Esophagus squamous epithelium (tissue), 5 donors: ENCODE measurements at places on chromosomes 5 and 9. TPM values are rescaled to one million over a fixed set of nuclear protein-coding genes. Genes with fewer than 3 reads are reported as not detected.
A peak's percentile ranks its signal among the peaks of the same experiment; 100 is the strongest.

NRARP gene
- 33.9 TPM for total RNA-seq

IL3 gene
- total RNA-seq = not detected

NIPAL4 gene
- 13.2 TPM for total RNA-seq

RASGEF1C gene
- total RNA-seq = not detected

SLIT3 gene
- 2.7 TPM for total RNA-seq

GRCh38 chr5:8831251-8831650 lies 714.6 kb downstream of the SEMA5A start:
- no peak overlapping the region for H3K27ac ChIP-seq
- H3K4me3 ChIP-seq = no peak overlapping the region
- no peaks in the 10 kb centered on the region for H3K36me3 ChIP-seq

DNA sequence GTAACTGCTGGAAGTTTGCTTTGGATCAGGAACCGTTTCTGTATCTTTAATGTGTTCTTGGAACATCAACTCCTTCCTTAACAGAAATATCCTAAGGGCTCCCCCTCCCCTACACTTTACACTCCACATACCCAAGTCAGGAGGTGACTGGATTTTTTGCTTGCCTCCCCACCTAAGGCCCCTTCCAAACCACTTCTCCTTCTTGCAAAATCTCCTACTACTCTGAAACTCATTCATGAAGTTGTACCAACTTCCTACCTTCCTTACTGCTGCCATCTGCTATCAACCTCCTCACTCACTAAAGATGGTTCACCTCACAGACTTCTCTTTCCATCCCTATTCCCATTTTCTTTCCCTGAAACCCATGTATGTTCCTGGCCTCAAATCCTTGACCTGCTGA lies 16.1 kb downstream of the TXN start:
- no peak overlapping the region for H3K27ac ChIP-seq
- no peak for DNase-seq
- H3K4me3 ChIP-seq = no peak overlapping the region
- peaks cover 14% of the 10 kb centered on the region for H3K4me1 ChIP-seq

- H3K27ac ChIP-seq = no peak overlapping the region
- H3K4me3 ChIP-seq = no peak overlapping the region
- H3K36me3 ChIP-seq = no peaks in the 10 kb centered on the region
- no peaks in the 10 kb centered on the region for H3K27me3 ChIP-seq
Measured at GRCh38 chr9:81791076-81791475, 101.7 kb upstream of the TLE1 start.

DNA sequence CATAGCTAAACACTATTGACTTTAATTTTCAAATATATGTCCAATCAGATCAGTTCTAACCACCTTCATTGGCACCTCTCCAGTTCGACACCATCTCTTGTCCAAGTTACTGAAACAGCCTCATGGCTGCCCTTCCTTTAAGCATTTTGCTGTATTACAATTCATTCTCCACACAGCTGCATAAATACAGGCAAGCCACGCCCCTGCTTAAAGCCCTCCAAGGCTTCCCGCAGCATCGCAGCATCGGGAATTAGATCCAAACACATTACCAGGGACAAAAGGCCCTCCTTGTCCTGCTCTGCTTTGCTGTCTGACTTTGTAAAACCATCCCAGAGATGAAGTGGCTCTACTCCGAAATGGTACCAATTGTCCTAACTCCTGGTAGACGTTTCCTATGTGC lies 75.1 kb upstream of the RAI14 start:
- H3K27ac ChIP-seq = no peak overlapping the region
- no peaks in the 10 kb centered on the region for H3K4me1 ChIP-seq
- DNase-seq = no peak
- no peaks in the 10 kb centered on the region for H3K27me3 ChIP-seq
- H3K36me3 ChIP-seq = no peaks in the 10 kb centered on the region
- no peak overlapping the region for H3K4me3 ChIP-seq

DNA sequence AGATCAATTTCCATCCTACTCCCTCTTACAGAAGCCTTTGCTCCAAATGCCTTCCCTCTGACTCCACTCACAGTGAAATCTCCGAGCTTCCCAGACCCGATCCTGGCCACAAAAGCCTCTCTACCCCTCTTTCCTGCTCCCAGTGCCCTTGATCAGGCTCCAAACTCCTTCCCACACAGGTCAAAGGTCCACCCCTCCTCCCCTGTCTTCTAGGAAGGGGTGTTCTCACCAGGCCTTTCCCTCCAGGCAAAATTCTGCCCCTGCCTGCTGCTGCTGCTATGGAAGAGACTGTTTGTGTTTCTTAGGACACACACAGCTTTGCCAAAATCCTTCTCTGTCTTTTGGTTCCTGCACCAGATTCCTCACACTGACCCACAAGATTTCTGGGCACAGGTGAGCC lies 85.8 kb upstream of the ALDH1A1 start:
- peak overlapping the region; percentile 72 for H3K27ac ChIP-seq
- H3K27me3 ChIP-seq = no peaks in the 10 kb centered on the region
- no peak for DNase-seq
- H3K4me1 ChIP-seq = peaks cover 6% of the 10 kb centered on the region
- H3K36me3 ChIP-seq = no peaks in the 10 kb centered on the region
- no peak overlapping the region for H3K4me3 ChIP-seq

DNA sequence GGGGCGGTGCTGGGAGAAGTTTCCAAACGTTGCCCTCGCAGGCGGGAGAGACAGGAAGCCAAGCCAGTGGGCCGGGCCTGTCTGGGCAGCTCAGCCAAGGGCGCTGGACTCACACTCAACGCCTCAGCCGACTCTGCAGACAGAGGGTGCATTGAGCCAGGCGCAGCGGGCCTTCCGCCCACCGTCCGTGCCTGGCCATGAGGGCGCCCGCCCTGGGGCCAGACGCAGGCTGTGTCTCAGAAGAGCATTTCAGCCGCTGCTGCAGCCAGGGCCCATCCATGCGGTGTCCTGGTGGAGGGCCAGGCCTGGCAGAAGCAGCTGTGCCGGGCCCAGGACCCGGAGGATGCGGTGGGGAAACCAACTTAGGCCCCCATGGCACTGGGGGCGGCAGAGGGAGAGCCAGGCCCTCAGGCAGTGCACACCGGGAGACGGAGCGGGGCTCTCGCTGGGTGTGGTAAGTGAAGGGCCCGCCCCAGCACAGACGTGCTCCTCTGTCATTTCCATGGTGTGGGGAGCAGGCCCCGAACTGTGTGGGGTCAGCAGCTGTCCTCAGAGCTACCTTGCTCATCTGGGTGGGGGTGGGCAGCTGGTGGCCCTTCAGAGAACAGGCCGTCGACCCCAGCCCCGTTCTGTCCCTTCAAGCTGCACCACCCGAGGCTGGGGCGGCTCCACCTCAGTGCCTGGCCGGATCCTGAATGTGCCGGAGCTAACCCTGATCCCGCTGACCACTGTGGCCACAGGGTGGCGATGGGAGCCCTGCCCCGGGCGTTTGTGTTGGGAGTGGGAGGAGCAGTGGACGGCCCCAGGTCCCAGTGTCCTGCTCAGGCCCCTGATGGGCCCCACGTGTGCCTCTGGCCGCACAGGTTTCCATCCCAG lies 18.0 kb downstream of the DNLZ start:
- no peaks in the 10 kb centered on the region for H3K27me3 ChIP-seq
- no peak overlapping the region for H3K4me3 ChIP-seq
- H3K27ac ChIP-seq = no peak overlapping the region
- peaks cover 25% of the 10 kb centered on the region for H3K4me1 ChIP-seq

DNA sequence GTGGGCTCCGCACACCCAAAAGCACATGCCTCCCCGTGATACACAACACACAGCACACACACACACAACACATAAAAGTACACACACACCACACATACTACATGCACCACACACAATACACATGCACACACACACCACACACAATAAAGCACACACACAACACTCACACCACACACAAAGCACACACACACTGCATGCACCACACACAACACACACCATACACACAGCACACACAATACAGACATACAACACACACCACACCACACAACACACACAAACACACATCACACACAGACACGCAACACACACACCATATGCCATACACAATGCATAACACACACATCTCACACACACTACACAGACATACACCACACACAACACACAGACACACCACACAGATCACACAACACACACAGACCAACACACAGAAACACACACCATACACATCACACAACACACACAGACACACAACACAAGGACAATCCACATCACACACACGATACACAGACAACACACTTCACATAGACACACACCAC lies 3.4 kb upstream of the CCDC187 start:
- H3K4me3 ChIP-seq = no peak overlapping the region
- H3K27me3 ChIP-seq = no peaks in the 10 kb centered on the region
- no peaks in the 10 kb centered on the region for H3K4me1 ChIP-seq
- DNase-seq = no peak

- H3K27me3 ChIP-seq = no peaks in the 10 kb centered on the region
- no peak for DNase-seq
- peaks cover 25% of the 10 kb centered on the region for H3K4me1 ChIP-seq
Measured at GRCh38 chr5:135185481-135186065, 151.5 kb upstream of the PITX1 start.

GRCh38 chr5:132283423-132284043 lies 10.7 kb upstream of the SLC22A4 start:
- DNase-seq = no peak
- no peaks in the 10 kb centered on the region for H3K27me3 ChIP-seq
- no peak overlapping the region for H3K4me3 ChIP-seq
- H3K4me1 ChIP-seq = no peaks in the 10 kb centered on the region

DNA sequence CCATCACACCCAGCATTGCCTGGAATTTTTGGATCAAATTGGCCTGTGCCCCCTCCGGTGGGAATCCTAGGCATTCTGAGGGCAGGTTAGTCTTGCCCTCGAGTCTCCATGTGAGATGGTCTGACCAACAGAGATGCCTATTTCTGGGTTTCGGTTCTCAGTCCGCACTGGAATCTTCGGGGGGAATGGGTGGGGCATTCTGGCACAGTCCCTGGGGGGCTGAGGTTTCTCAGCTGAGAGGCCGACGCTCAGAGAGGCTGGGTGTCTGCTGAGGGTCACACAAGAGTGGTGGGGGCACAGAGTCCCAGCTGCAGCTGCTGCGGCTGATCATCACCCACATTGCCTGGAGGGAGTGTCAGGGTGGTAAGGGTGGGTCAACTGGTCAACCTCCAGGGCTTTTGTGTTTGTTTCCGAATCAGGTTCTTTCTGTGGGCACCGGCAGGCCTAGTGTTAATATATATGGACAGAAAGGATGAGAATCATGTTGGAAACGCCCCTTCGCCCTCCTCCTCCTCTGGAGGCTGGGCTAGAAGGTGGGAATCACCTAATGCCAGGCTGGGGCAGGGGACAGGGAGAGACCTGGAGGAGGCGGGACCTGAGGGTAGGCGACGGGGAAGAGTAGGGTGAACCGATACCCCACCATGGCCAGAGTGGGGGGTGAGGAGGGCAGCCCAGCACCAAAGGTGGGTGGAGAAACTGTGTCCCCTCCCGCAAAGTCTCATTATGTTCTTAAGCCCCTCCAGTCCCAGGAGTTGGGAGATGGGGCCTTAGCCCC lies 149.5 kb upstream of the PHYKPL start:
- no peak overlapping the region for H3K4me3 ChIP-seq
- no peak overlapping the region for H3K27ac ChIP-seq
- no peak for DNase-seq

GRCh38 chr9:71322311-71322710 lies 200.9 kb upstream of the TRPM3 start:
- no peak overlapping the region for H3K4me3 ChIP-seq
- no peak overlapping the region for H3K27ac ChIP-seq
- DNase-seq = no peak
- H3K27me3 ChIP-seq = no peaks in the 10 kb centered on the region

DNA sequence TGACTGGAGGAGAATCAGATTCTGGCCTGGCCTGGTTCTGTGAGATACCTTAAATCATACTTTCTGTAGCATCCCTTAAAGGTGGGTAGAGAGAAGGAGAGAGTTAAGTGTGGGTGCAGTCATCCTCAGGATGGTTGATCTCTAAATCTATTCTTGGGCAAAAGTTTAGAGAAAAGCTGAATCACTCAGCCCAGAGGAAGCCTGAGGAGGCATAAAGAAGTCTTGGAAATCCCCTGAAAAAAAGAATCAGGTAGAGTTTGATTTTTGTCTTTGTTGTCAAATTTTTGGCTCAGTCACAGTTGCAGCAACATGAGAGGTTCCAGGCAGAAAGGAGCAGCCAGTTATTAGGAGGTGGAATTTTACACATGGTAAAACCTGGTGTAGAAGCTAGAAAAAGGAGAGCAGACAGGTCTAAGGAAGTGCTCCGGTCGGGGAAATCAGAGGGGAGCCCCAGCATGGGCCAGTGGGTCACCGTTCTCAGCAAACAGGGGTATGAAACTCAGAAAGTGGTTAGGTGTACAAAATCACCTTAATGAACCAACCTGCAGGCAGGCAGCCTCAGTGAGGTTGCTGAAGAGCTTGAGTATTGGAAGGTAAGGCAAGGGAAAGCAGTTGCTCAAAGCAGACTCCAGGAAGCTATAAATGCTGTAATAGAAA lies 116.2 kb upstream of the CNTLN start:
- no peaks in the 10 kb centered on the region for H3K27me3 ChIP-seq
- no peaks in the 10 kb centered on the region for H3K4me1 ChIP-seq
- no peak for DNase-seq
- H3K36me3 ChIP-seq = no peaks in the 10 kb centered on the region

- H3K36me3 ChIP-seq = no peaks in the 10 kb centered on the region
- H3K4me1 ChIP-seq = no peaks in the 10 kb centered on the region
- no peak overlapping the region for H3K27ac ChIP-seq
- no peak for DNase-seq
- H3K4me3 ChIP-seq = no peak overlapping the region
- H3K27me3 ChIP-seq = no peaks in the 10 kb centered on the region
Measured at GRCh38 chr5:15376803-15377202, 123.2 kb upstream of the FBXL7 start.

DNA sequence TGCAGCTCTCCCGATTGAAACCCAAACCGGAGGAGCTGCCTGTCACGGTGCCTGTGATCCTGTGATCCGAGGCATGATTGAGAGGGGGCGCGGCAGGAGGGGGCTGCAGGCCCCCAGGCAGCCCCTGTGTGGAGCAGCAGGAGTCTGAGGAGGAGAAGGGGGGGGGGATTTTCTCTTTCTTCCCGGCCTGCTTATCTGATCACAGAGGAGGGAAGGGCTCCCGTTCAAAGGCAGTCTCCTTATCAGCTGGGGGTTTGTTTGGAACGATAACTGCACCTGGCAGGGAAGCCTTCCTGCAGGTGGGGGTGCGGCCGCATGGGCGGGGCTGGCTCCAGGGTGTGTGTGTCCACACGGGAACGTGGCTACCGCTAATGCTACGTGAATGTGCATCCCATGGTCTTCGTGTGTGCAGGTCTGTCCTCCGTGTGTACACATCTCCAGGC lies 38.4 kb downstream of the LMX1B start:
- H3K4me1 ChIP-seq = peaks cover 6% of the 10 kb centered on the region
- no peaks in the 10 kb centered on the region for H3K36me3 ChIP-seq
- no peak overlapping the region for H3K27ac ChIP-seq
- no peak overlapping the region for H3K4me3 ChIP-seq
- H3K27me3 ChIP-seq = no peaks in the 10 kb centered on the region

GRCh38 chr9:89388084-89388867 lies 70.0 kb downstream of the SECISBP2 start:
- H3K36me3 ChIP-seq = peaks cover 30% of the 10 kb centered on the region
- peaks cover 35% of the 10 kb centered on the region for H3K4me1 ChIP-seq
- no peak for DNase-seq
- no peaks in the 10 kb centered on the region for H3K27me3 ChIP-seq
